ENCODE measurements at places on chromosomes 12 and 14.

DNA sequence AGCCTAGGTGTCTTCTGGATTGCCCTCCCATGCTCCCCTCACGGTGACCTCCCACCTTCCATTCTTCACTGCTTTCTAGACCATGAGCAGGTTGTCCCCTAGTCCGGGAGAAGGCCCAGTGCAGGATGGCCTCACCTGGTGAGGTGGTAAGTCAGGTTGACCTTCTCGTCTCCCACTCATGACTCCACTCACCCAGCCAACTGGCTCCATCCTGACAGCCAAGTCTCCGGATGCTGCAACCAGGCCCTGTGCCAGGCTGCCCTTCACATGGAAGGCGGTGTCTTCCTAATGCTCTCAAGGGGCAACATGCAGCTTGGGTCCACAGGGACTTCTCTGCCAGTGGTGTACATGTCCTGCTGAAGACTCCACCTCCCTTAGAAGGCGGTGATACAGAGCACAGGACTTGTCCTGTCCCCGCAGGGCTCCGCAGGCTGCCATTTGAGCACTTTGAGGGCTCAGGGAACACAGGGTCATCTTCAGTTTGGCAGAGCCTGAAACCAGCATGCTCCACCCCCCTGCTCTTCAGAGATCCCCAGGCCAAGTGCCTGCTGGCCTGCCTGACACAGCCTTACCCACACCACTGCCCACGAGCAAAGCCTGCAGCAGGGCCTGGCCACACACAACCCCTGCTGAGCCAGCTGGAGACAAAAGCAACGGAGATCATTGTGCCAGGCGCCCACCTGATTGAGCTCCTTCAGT, 25.4 kb downstream of the BATF start:
- no peak for DNase-seq

DNA sequence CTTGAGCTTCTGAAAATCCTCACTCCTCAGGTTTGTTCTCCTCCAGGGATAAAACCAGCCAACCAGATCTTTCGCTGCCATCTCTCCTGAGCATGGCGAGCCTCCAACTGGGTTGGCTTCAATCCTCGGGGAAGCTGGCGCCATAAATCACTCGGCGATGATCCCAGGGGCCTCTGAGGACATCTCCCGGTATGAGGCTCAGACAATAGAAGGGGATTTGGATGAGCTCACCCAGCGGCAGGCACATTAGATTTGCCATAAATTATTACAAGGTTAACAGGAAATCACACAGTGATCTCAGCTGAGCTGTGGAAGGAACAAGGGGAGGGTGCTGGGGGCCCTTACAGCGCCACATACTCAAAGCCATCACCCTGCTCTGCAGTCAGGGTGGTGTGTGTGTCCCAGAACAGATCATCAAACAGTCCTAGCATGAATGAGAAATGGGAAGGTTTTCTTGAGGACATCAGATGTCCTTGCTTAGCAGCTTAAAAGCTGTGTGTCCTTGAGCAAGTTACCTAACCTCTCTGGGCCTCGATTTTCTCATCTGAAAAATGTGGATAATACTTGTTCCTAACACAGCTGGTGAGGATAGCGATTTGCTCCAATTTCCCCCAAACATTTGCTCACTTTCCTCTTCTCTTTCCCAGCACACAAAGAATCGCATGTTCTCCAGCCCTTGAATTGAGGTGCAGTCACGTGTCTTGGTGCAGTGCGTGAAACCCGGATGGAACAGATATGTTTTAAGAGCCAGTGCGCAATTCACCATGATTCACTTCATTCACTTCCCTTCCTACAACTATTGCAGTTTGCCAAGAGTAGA, 142.8 kb downstream of the SCARB1 start:
- peak; percentile 74 for DNase-seq

GRCh38 chr14:101200008-101200649, 296.6 kb upstream of the RTL1 start:
- no peak for DNase-seq

DNA sequence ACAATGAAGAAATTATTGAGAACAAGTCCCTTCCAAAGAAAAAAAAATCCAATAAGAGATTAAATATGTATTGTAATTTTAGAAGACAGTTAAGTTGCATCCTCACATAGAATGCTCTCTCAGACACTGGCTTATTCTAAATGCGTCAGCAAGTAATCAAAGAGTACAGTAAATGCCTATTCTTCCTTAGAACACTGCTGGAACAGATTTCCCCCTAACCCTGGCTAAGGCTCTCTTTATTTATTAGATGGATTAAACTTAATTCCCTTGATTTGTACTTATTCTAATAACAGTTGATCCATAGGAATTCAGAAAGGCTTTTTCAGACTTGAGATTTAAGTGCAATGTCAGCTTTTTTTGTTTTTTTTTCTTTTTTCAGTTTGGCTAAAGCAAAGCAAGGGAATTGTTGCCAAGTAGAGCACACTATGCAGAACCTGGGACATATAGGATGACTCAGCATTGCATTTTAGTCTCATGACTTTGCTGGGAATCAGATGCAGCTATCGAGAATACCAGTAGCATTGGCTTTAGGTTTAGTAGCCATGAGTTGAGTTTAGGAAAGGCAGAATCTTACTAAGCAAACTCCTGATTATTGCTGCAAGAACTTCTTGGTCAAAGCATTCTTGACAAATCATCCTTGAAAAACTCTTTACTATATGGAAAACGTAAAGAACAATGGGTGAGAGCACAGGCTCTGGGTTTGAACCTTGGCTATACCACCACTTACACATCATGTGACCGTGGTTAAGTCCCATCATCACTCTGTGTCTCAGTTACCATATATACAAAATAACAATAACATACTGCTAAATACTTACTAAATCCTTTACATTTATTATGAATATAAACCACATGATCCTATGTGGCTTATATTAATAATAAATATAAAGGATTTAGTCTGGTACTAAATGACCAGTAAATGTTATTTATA, 26.7 kb downstream of the MED21 start:
- DNase-seq: no peak

- DNase-seq: no peak
Observed at GRCh38 chr14:66076176-66076575, 410.0 kb upstream of the CCDC196 start.

DNA sequence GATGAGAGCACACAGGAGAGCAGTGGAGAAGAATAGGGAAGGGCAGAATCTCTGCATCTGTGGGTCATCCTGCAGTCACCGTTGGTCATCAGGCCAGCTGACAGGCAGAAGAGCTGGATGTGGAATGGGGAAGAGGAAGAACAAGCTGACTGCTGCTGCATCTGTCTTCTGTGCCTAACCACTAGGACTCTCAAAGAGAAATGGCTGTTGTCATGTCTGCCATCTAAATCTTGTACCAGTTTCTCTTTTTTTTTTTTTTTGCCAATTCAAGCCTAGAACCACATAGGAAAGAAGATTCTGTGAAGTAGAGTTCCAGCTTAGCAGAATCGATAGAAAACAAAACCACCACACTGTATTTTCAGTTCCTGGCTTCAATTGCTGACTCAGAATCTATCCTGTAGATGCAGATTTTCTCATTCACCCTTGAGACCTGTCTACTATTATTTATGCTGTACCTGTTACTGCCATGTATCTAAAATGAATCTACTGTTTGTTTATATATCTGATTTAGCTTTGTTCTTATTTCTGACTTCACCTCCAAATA, 421.9 kb upstream of the PRICKLE1 start:
- DNase-seq: no peak

- no peak for DNase-seq
Observed at GRCh38 chr14:94622653-94623421, 10.6 kb downstream of the SERPINA3 start.

- no peak for DNase-seq
Observed at GRCh38 chr12:52203079-52203921, 11.5 kb upstream of the KRT80 start.

DNA sequence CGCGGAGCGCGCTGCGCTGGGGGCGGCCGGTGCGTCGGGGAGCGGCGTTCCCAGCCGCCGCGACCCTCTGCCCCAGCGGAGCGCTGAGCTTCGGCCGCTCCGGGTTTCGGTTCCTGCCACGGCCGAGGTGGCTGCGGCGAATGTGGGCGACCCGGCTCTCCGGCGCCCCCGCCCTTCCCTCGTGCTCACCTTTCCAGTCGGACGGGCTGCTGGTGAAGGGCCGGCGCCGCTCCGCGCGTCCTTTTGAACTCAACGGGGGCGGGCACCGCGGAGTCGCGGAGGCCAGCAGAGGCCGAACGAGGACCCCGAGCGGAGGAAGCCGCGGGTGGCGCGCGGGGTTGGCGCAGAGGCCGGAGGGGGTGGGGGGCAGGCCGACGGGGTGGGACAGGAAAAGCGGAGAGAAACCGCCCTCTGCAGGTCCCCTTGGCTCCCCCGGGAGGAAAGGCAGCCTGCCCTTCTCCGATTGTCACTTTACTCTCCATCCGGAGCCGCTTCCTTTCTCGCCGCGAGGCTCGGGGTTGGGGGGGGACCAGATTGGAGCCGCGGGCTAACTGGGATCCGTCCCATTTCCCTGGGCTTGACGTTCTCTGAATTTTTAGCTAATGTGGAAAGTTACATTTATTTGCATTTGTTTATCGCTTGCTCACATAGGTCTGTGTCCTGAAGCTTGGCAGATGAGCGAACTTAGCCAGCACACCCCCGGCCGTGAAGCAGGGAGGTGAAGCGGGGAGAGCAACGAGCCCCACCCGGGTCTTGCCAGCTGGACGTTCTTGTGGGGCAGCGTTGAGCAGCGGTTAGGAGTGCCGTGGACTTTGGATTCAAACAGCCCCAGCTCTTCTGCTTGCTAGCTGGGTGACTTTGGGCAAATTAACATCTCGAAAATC, at the start of gene SMAGP:
Gene SMAGP, minus strand, starts transcription at position 349 of the 884 bp plus-strand sequence. CDS start 1,137 bp downstream, outside the sequence.
- DNase-seq: peak; percentile 58

- no peak for DNase-seq
Observed at GRCh38 chr12:21129906-21130305, 1.1 kb upstream of the SLCO1B1 start.

DNA sequence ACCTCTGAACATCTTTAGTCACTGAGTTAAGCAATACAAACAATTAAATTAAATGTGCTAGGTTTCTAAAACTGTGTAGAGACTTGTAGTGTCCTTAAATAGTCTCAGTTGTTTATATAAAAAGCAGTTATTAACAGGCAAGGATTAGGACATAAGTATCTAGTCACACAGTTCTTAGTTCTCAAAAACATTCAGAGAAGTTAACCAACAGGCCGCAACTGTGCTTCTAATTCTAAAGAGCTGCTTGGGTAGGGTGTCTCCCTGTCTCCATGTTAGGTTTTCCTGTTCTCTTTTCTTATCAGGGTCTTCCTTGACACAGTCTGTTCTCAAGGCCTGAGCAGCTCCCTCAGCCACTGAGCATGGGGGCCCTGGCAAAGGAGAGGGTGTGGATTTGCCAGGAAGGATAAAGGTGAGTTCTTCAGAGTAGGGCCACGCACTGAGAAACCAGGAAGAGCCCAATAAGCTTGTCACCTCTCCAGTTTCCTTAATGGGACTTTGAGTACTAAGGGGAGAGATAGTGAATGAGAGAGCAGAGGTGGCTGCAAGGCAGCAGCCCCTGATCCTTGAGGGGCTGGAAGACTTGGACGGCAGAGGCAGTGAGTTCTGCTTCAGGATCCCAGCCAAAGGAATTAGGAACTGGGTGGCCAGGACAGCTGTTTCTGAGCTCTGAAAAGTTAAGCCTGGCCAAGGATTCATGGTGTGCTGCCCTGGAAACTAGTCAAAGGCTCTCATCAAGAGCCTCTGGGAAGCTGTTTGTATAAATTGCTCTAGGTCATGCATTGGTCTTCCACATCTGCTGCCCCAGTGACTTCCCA, 177.3 kb downstream of the MYRFL start:
- no peak for DNase-seq

- no peak for DNase-seq
Observed at GRCh38 chr14:53368711-53369201, 215.6 kb upstream of the DDHD1 start.

DNA sequence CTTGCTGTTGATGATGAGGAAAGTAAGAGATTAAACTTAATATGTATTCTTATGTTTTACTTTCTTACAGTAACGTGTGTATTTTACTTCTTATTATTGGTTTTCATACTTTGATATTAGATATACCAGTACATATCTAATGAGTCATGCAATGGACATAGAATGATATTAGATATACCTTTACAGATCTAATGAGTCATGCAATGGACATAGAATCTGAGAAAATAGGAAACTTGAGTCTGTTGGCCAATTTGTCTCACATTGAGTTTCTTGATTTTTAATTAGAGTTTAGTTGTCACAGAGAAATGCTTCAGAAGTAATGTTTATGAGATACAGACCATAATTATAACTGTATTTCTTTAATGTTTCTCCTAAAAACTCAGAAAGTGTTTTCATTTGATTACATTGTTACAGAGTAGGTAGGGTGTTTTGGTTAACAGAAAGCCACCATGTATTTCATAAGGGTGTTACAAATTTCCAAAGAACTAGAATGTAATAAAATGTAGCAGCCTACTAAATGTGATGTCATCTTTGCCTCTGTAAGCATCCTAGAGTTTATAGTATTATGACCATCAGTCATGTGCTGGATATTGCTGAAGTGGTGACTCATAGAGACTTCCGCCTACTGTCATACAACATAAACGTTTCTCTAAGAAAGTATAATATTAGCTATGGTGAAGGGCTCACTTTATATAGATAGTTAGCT, 3.0 kb downstream of the GAS2L3 start:
- no peak for DNase-seq

DNA sequence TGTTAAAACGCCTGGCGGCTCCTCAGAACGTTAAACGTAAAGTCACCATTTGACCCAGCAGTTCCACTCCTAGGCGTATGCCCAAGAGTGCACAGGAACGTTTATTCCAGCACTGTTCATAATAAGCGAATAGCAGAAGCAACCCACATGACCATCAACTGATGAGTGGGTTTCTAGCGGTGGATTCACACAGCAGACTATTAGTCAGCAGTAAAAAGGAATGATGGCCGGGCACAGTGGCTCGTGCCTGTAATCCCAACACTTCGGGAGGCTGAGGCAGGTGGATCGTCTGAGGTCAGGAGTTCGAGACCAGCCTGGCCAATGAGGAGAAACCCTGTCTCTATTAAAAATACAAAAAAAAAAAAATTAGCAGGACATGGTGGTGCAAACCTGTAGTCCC, 22.4 kb upstream of the FBRSL1 start:
- no peak for DNase-seq

DNA sequence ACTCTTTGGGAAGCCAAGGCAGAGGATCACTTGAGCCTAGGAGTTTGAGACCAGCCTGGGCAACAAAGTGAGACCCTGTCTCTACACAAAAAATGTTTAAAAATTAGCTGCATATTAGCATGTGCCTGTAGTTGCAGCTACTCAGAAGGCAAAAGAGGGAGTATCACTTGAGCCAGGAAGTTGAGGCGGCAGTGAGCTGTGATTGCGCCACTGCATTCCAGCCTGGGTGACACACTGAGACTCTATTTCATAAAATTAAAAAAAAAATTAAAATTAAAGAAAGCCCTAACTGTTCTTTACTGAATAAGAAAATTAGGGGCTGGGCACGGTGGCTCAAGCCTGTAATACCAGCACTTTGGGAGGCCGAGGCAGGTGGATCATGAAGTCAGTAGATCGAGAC, 27.0 kb downstream of the SENP1 start:
- DNase-seq: no peak

GRCh38 chr12:63098851-63099250, 52.1 kb downstream of the AVPR1A start:
- peak; percentile 53 for DNase-seq

GRCh38 chr12:75471902-75472890, 8.4 kb upstream of the GLIPR1 start:
- DNase-seq: no peak
